Fibroblast of lung (primary cell): ENCODE measurements at places on chromosomes 4 and X. TPM values are rescaled to one million over a fixed set of nuclear protein-coding genes. Genes with fewer than 3 reads are reported as not detected.

GRCh38 chr4:132859929-132860328 is 289.2 kb upstream of the PCDH10 start:
- no peak for DNase-seq
- no peaks in the 10 kb centered on the region for H3K27me3 ChIP-seq
- no peak overlapping the region for H3K4me3 ChIP-seq
- no peaks in the 10 kb centered on the region for H3K36me3 ChIP-seq
- no peaks in the 10 kb centered on the region for H3K4me1 ChIP-seq
- no peak overlapping the region for H3K27ac ChIP-seq

The MAGEA8 gene
- not detected in 2 replicates for polyA plus RNA-seq

The SMS gene
- 129 and 186 TPM in 2 replicates for polyA plus RNA-seq

- no peak overlapping the region for H3K27ac ChIP-seq
- H3K27me3 ChIP-seq, result no peaks in the 10 kb centered on the region
- no peak overlapping the region for H3K4me3 ChIP-seq
- no peaks in the 10 kb centered on the region for H3K36me3 ChIP-seq
These were observed 96.3 kb upstream of the ENPP6 start for GRCh38 chr4:184313702-184314659.

DNA sequence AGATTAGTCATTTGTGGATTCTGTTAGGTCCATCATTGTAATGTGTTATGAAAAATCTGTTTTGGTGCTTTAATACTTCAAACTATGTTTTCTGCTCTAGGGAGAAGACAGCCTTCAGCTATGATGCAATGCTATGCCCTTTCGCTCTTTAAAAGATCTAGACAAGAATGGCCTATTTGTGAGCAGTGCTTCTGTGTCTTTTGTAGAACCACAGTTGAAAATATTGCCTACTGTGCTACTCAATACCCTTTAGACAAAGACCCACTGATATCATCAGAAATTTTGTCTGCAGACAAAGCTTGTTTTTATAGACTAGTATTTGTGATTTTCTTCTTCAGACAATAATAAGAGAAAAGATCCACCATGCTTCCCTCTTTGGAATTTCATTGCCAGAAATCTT is 44.6 kb upstream of the SLITRK2 start:
- no peaks in the 10 kb centered on the region for H3K36me3 ChIP-seq
- H3K4me3 ChIP-seq, result no peak overlapping the region
- H3K27ac ChIP-seq, result no peak overlapping the region
- H3K27me3 ChIP-seq, result no peaks in the 10 kb centered on the region
- H3K4me1 ChIP-seq, result no peaks in the 10 kb centered on the region

DNA sequence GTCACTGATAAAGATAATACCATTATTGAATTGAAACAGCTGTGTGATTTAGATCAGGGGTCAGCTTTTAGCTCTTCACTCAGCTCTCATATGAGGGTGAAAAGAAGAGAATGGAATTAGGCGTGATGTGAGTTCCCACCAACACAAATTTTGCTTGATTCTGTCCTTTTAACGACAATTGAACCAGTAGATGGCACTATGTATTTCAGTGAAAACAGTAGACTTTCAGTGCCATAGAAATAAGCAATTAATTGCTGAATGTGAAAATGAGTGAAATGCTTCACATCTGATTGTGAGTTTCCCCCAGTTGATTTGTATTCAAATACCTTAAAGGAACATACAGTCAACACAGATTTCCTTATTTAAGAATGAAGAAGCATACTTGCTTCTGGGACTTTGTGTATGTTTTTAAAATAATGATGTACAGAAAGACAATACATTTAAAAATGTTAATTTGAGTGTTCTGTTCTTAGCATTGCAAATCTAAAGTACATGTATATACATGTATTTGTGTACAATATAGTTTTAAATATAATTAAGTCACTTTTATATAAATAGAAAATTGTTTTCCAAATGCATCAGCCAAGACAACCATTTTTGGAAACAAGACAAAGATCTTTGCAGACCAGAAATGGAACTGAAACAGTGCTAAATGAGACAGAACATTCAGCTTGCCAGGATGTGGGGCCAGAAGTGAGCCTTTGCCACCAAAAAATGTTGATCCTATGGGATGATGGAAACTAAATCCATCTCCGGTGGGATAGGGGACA is 178.8 kb downstream of the SNCA start:
- H3K27me3 ChIP-seq, result no peaks in the 10 kb centered on the region
- H3K27ac ChIP-seq, result no peak overlapping the region
- no peaks in the 10 kb centered on the region for H3K4me1 ChIP-seq
- H3K4me3 ChIP-seq, result no peak overlapping the region

The MRFAP1 gene
- polyA plus RNA-seq, result 261 and 301 TPM in 2 replicates

GRCh38 chr4:19239565-19239964 is 1012.1 kb upstream of the SLIT2 start:
- H3K27me3 ChIP-seq, result no peaks in the 10 kb centered on the region
- no peak overlapping the region for H3K27ac ChIP-seq
- H3K36me3 ChIP-seq, result no peaks in the 10 kb centered on the region

DNA sequence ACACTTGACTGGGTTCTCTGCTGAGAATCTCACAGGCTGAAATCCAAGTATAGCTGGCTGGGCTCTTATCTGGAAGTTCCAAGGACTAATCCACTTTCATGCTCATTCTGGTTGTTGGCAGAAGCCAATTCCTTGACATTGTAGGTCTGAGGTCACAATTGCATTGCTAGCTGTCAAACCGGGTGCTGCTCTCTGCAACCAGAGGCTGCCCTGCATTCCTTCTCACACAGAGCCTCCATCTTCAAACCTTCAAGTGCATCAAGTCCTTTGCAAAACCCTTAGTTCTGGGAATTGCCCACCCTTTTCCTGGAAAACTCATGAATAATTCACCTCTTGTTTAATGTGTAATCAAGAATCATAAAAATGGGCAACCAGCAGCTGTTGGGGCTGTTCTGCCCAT is 404.2 kb downstream of the KCNIP4 start:
- DNase-seq, result no peak
- H3K36me3 ChIP-seq, result no peaks in the 10 kb centered on the region
- H3K27ac ChIP-seq, result no peak overlapping the region

GRCh38 chr4:56099378-56099786 is 150.6 kb downstream of the CEP135 start:
- H3K27ac ChIP-seq, result no peak overlapping the region
- H3K4me3 ChIP-seq, result no peak overlapping the region
- DNase-seq, result no peak
- H3K27me3 ChIP-seq, result no peaks in the 10 kb centered on the region
- no peaks in the 10 kb centered on the region for H3K4me1 ChIP-seq

GRCh38 chr4:30314001-30314400 is 406.2 kb upstream of the PCDH7 start:
- no peaks in the 10 kb centered on the region for H3K27me3 ChIP-seq
- no peak overlapping the region for H3K27ac ChIP-seq
- no peak overlapping the region for H3K4me3 ChIP-seq
- DNase-seq, result no peak
- H3K36me3 ChIP-seq, result no peaks in the 10 kb centered on the region
- no peaks in the 10 kb centered on the region for H3K4me1 ChIP-seq
